Dermis microvascular lymphatic vessel endothelial cell (primary cell): ENCODE measurements at places on chromosomes 5 and 9. TPM values are rescaled to one million over a fixed set of nuclear protein-coding genes. Genes with fewer than 3 reads are reported as not detected.

The CDH9 gene
- total RNA-seq: not detected in 2 replicates

The NLN gene
- total RNA-seq: 28.7 and 33.9 TPM in 2 replicates

The ORM2 gene
- total RNA-seq: not detected in 2 replicates

The IRGM gene
- total RNA-seq: not detected in 2 replicates

The TAF1L gene
- under 0.01 TPM in 2 replicates for total RNA-seq

The PDGFRB gene
- total RNA-seq: 5.0 and 14.3 TPM in 2 replicates

The YTHDC2 gene
- total RNA-seq: 32.4 and 34.5 TPM in 2 replicates

The NR2F1 gene
- total RNA-seq: 41.5 and 102 TPM in 2 replicates

The PRRT1B gene
- total RNA-seq: not detected in 2 replicates

The RAD50 gene
- total RNA-seq: 6.9 and 7.5 TPM in 2 replicates

The NIM1K gene
- 0.13 TPM in 1 of 2 replicates, not detected in the other for total RNA-seq

The FAM151B gene
- total RNA-seq: 1.9 and 2.3 TPM in 2 replicates

The UBAP2 gene
- 11.9 and 20.5 TPM in 2 replicates for total RNA-seq
